HT1080 (cell line): ENCODE measurements at places on chromosomes 2 and 18.

DNA sequence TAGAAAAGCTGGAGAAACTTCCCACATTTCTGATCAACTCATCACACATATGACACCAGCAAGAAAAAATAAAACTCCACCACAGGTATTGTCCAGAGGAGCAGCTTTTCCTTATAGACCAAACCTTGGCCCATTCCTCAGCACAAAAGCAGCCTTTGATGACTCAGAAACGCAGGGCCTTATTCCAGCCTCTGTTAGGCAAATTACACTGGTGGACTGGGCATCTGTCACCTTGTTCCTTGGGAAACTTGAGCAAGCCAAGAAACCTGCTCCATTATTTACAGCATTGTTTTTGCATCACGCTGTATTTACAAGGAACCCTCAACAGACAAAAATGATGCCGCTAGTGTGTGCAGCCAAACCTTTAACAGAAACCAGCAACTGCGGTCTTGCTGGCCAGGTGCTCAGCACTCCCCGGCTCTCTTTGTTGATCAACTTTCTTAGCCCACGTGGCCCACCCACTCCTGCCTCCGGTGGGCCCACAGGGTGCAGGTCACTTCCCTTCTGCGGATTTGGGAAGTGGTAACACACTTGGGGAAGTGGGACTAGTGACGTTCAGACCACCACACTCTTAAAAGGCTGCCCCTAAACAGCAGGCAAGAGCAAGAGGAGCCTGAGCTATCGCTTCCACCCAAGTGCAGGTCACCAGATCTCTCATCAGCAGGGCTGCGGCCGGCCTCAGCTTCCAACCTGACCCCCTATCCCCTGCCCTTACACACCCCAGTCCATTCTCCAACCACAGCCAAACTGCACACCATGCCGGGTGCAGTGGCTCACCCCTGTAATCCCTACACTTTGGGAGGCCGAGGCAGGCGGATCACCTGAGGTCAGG lies 1.5 kb downstream of the AP1S3 start:
- peak; percentile 20 for DNase-seq

DNA sequence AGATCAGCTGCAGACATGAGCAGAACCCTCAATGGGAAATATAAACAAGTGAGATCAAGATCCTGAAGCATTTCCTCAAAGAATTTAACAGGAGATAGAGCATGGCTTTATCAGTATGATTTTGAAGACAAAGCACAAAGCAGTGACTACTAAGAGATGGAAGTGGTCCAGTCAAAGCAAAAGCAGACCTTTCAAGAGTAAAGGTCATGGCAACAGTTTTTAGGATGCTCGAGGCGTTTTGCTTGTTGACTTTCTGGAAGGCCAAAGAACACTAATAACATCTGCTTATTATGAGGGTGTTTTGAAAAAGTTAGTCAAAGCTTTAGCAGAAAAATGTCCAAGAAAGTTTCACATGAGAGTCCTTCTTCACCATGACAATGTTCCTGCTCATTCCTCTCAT lies 128.5 kb downstream of the KCNE4 start:
- no peak for DNase-seq

- peak; percentile 58 for DNase-seq
These were observed 135.7 kb downstream of the EVA1A start for GRCh38 chr2:75424936-75425619.

- DNase-seq: no peak
These were observed 256.9 kb downstream of the NDUFA10 start for GRCh38 chr2:239768031-239768790.

DNA sequence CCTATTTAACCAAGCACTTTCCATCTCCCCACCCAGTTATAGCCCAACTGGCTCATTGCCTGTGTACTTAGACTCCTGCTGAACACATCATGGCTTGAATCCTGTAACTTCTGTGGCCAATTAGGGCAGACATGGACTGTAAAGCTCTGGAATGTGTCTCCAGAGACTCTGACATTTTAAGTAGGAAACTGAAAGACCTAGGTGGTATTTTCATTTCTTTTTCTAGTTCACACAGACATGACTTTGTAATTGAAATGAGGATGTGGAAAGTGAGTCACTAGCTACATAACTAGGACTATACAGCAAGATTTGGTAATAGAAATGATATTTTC lies 12.2 kb downstream of the DOK1 start:
- peak; percentile 84 for DNase-seq

DNA sequence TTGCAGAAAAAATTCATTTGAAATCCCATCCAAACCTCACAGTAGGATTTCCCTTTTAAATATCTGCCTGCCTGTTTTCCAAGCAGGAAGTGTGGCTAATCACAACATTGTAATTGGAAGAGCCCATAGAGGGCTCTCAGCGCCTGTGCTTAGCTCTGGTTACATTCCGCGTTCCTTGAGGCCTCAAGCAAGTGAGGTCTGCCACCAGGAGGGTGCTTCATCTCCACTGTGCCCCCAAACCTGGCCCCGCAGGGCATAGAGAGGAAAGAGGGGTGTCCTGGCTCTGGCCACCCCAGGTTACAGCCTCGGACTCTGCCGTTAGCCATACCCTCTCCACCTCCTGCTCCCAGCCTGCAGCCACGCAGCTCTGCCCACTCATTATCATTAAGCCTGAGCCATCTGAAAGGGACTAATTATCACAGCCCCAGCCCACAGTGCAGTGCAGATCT lies 214.8 kb downstream of the SP3 start:
- DNase-seq: no peak

GRCh38 chr18:21080576-21080975 lies 31.0 kb downstream of the ROCK1 start:
- no peak for DNase-seq

DNA sequence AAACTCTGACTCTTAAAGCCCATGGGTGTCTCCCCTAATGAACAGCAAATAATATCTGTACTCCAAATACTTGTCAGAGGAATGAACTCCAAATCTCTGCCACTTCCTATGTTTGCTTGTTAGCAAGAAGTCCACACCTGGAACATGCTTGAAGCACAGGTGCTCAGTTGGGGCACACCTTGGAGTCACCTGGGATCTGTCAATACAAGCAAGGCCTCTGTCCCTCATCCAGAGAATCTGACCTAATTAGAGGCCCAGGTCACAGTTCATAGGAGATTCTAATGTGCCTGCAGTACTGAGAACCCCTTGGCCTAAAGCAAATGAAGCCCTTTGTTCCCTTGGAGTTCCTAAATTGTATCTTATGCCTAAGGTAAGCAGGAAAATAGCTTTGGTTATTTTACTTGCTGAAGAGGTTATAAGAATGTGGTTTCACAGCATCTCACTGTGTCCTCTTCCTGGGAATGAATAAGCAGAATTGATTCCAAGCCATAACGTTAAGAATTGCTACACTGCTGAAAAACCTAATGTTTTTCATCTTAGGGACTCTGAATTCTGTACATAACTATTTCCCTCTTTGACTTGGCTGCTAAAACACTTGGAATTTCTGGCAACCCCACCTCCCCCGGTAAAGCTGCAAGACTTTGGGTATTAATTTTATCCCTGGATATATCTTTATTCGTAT lies 113.4 kb downstream of the PIEZO2 start:
- no peak for DNase-seq

DNA sequence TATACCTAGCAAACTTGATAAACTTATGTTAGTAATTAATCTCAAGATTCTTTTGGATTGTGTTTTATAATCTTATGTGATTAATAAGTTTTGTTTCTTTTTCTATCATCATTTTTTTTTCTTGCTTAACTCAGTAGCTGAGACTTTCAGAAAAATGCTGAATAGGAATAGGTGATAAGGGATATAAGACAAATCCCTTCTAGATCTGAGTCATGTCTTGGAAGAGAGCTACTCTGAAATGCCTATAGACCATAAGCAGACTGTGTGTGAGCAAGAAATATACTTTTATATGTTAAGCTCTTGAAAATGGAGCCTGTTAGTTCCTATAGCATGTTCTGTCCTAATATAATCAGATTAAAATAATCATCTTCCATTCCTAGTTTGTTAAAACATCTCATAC lies 29.6 kb downstream of the CYBRD1 start:
- no peak for DNase-seq

GRCh38 chr2:209305746-209306196 lies 118.1 kb upstream of the MAP2 start:
- no peak for DNase-seq

- no peak for DNase-seq
These were observed 78.4 kb downstream of the MAPK4 start for GRCh38 chr18:50638016-50638883.
